A549 treated with CORT108297 at 1 μM for 4 hours (cell line): ENCODE measurements at places on chromosomes 1 and 21. TPM values are rescaled to one million over a fixed set of nuclear protein-coding genes. Genes with fewer than 3 reads are reported as not detected.

The PCNX2 gene
- total RNA-seq: 8.5 to 12.9 TPM (median 11.7 TPM) in 5 replicates

The CZIB gene
- total RNA-seq: 28.8 to 31.9 TPM (median 31.2 TPM) in 5 replicates

The CD247 gene
- 0.07 to 0.63 TPM (median 0.21 TPM) in 5 replicates for total RNA-seq

The KRTAP21-2 gene
- not detected in 5 replicates for total RNA-seq

The STXBP3 gene
- total RNA-seq: 14.1 to 33.6 TPM (median 19.8 TPM) in 5 replicates

The AADACL4 gene
- not detected in 5 replicates for total RNA-seq

The TSSK3 gene
- total RNA-seq: 0.07 to 0.11 TPM in 2 of 5 replicates, not detected in the others

The CHI3L2 gene
- total RNA-seq: 0.20 to 0.51 TPM (median 0.36 TPM) in 5 replicates
